ENCODE measurements at places on chromosomes 16 and 17.

GRCh38 chr17:17414341-17414805, 62.4 kb upstream of the MED9 start:
- no peak for DNase-seq

GRCh38 chr17:75521951-75522727, 3.4 kb upstream of the LLGL2 start:
- DNase-seq = no peak

GRCh38 chr17:79525793-79526677, 84.8 kb downstream of the RBFOX3 start:
- DNase-seq = no peak

GRCh38 chr16:78768718-78769117, 669.3 kb downstream of the WWOX start:
- no peak for DNase-seq

GRCh38 chr17:69357701-69358100, 30.8 kb upstream of the ABCA5 start:
- no peak for DNase-seq

DNA sequence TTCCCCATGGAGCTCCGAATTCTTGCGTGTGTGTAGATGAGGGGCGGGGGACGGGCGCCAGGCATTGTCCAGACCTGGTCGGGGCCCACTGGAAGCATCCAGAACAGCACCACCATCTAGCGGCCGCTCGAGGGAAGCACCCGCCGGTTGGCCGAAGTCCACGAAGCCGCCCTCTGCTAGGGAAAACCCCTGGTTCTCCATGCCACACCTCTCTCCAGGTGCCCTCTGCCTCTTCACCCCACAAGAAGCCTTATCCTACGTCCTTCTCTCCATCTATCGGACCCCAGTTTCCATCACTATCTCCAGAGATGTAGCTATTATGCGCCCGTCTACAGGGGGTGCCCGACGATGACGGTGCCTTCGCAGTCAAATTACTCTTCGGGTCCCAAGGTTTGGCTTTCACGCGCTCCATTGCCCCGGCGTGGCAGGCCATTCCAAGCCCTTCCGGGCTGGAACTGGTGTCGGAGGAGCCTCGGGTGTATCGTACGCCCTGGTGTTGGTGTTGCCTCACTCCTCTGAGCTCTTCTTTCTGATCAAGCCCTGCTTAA, 617 bp upstream of the SENP3 start:
- peak; percentile 84 for DNase-seq

- DNase-seq = no peak
Observed at GRCh38 chr17:6525141-6525540, 31.2 kb downstream of the PITPNM3 start.

DNA sequence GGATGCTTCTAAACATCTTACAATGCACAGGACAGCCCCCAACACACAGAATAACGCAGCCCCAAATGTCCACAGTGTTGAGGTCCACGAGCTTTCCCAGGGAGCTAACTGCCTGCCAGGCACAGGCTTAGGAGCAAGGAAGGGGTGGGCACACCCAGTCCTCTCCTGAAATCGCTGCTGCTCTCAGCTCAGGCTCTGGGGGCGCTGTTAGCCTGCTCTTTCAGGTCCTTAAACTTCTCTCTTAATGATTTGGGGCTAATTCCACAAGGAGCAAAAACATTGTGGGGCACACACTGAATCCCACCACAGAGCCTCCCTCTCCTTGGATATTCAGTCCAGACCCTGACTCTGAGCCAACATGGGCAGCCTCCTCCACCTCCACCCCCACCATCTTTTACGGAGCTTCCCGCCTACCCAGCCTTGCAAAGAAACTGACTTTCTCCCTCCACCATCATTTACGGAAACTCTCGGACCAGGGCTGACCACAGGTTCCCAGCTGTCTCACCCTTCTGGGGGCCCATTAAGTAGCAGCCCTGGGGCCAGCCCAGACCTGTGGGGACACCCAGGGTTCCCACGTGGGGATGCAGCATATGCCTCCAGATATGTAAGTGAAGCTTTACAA, 1.1 kb downstream of the CD300H start:
- DNase-seq = no peak

- no peak for DNase-seq
Observed at GRCh38 chr17:67156269-67157199, 88.5 kb downstream of the HELZ start.

- peak; percentile 35 for DNase-seq
Observed at GRCh38 chr17:48997103-48997826, at the start of gene IGF2BP1. Gene IGF2BP1, plus strand, starts transcription at chr17:48997385. Its CDS starts 361 bp downstream, at chr17:48997746.

- DNase-seq = peak; percentile 72
Observed at GRCh38 chr17:35448214-35448898, at the start of gene SLFN13. Gene SLFN13, minus strand, starts transcription at chr17:35448766. Its CDS starts 3,086 bp downstream, at chr17:35445680.

- no peak for DNase-seq
Observed at GRCh38 chr16:71769222-71769621, 39.4 kb downstream of the AP1G1 start.

GRCh38 chr16:49179714-49180330, 101.8 kb downstream of the CBLN1 start:
- no peak for DNase-seq

Data from CD14-positive monocyte (primary cell).